GM12878 (cell line): ENCODE measurements at places on chromosomes 5 and 9. TPM values are rescaled to one million over a fixed set of nuclear protein-coding genes. Genes with fewer than 3 reads are reported as not detected.

Gene SLC24A2
- total RNA-seq: not detected in 2 replicates

- H3K27me3 ChIP-seq: peaks cover 33% of the 10 kb centered on the region
- no peak overlapping the region for H3K4me3 ChIP-seq
- no peaks in the 10 kb centered on the region for H3K4me1 ChIP-seq
- H3K36me3 ChIP-seq: no peaks in the 10 kb centered on the region
Measured at GRCh38 chr5:135040034-135040332, 6.0 kb upstream of the PITX1 start.

Gene PAIP1
- total RNA-seq: 42.2 and 43.0 TPM in 2 replicates

DNA sequence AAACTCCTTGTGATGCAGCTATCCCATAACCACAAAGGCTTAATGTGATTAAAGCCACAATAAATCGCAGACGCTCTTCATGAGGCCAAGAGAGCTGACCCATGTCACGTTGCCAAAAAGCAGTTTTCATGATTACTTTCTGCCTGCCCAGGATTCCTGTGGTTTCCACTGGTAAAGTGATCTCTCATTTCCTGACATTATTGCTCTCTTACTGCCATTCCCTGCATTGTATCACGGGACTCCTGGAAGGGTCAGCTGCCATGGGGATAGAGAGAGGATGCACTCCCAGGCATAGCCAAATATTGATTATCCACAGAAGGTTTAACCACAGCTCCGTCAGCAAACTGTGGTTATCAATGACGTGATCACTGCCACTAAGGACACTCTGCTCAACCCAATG lies 103.8 kb upstream of the SLC1A3 start:
- no peaks in the 10 kb centered on the region for H3K4me1 ChIP-seq
- no peak overlapping the region for H3K27ac ChIP-seq
- no peak overlapping the region for H3K4me3 ChIP-seq
- H3K36me3 ChIP-seq: no peaks in the 10 kb centered on the region

GRCh38 chr9:91086657-91087461 lies 274.9 kb downstream of the AUH start:
- no peak overlapping the region for H3K27ac ChIP-seq
- H3K4me3 ChIP-seq: no peak overlapping the region
- no peak for DNase-seq
- H3K36me3 ChIP-seq: no peaks in the 10 kb centered on the region
- peaks cover 1% of the 10 kb centered on the region for H3K27me3 ChIP-seq

Gene DNM1
- 0.21 and 0.67 TPM in 2 replicates for total RNA-seq

GRCh38 chr9:124011460-124012301 lies at the start of gene LHX2:
LHX2 (plus strand) TSS chr9:124011768; CDS start chr9:124012349, 581 bp downstream.
- peaks cover 1% of the 10 kb centered on the region; the same call in 1 of the 2 replicates for H3K36me3 ChIP-seq
- no peak within 1 kb of the TSS for H3K27ac ChIP-seq
- H3K27me3 ChIP-seq: peaks cover 65% of the 10 kb centered on the region
- no peak for DNase-seq

Gene BTNL8
- total RNA-seq: not detected in 2 replicates

Gene SLC36A2
- not detected in 2 replicates for total RNA-seq

DNA sequence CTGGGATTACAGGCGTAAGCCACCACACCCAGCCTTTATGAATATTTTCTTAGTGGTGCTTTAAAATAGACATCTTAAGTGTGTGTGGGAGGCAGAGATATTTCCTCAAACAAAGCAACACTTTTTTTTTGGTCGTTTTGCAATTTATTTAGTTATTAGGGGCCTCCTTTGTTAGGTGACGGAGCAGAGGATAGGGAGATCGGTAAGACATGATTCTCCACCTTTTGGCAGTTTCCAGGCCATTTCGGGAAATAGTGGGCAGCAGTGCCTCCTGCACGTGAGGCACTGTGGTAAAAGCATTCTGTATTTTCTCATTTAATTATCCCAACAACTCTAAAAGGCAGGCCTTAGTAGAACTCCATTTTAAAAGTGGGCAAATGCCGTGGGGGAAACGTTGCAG lies 1.9 kb downstream of the OCLN start:
- no peaks in the 10 kb centered on the region for H3K36me3 ChIP-seq
- DNase-seq: no peak
- peak overlapping the region; percentile 97 for H3K4me3 ChIP-seq
- H3K27ac ChIP-seq: no peak overlapping the region
- H3K27me3 ChIP-seq: no peaks in the 10 kb centered on the region; the same call in 1 of the 2 replicates

Gene FOXD1
- total RNA-seq: not detected in 2 replicates

GRCh38 chr5:102314328-102314727 lies 18.2 kb upstream of the SLCO4C1 start:
- DNase-seq: no peak
- no peak overlapping the region for H3K4me3 ChIP-seq
- H3K36me3 ChIP-seq: no peaks in the 10 kb centered on the region
- H3K27me3 ChIP-seq: no peaks in the 10 kb centered on the region
- H3K4me1 ChIP-seq: no peaks in the 10 kb centered on the region
- H3K27ac ChIP-seq: no peak overlapping the region

DNA sequence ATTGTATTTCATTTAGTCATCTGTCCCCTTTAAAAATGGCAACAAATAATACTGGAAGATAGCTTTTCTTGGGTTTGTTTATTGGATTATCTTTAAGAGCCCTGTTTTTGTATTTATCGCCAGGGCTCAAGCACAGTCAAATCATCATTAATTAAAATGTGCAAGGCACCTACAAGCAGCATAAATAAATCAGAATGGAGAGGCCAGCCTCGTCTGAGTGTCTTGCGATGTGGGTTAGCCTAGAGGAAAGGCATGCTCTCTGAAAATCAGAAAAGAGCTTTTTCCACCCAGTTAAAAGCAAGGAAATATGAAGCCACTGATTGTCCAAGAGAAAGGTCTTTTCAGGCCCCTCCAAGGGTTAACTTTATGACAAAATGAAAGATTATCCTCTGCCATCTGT lies 31.8 kb downstream of the ZFAND5 start:
- no peak for DNase-seq
- H3K27ac ChIP-seq: no peak overlapping the region
- no peaks in the 10 kb centered on the region for H3K4me1 ChIP-seq
- no peak overlapping the region for H3K4me3 ChIP-seq

DNA sequence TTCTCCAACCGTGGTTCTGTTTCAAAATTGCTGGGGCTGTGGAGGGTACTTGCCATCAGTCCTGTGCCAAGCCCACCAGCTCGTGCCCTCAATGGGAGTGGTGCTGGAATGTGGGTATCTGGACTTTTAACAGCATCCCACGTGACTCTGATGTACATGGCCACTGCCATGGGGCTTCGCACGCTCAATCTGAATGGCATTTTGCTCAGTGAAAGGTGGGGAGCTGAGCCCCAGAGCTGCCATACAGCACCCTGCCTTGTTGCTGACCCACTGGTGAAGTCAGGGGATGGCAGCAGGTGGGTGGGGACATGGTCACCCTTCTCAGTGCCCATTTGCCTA lies 16.6 kb upstream of the SYNPO start:
- H3K27ac ChIP-seq: peak overlapping the region; percentile 66
- no peak for DNase-seq
- peak overlapping the region; percentile 66 for H3K4me3 ChIP-seq
- peaks cover 40% of the 10 kb centered on the region for H3K4me1 ChIP-seq
- no peaks in the 10 kb centered on the region for H3K36me3 ChIP-seq
